ENCODE measurements at places on chromosomes 5 and 9.

DNA sequence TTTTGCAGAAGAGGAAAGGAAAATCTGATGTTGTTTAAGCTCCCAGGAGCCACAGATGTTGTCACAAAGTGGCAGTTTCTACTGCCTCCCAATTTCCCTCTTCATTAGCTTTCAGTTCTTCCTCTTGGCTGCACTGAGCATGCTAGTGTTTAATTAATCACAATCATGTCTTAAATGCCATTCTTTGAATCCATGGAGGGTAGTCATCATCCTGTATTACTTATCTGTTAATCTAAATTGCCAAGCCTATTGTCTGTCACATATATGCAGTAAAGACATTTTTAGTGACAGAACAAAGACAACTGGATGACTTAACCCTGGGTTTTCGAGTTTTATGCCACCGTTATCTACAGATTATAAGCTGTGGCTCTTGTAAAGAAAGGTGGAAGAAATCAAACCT, 14.7 kb downstream of the KLHL9 start:
- no peak for DNase-seq

DNA sequence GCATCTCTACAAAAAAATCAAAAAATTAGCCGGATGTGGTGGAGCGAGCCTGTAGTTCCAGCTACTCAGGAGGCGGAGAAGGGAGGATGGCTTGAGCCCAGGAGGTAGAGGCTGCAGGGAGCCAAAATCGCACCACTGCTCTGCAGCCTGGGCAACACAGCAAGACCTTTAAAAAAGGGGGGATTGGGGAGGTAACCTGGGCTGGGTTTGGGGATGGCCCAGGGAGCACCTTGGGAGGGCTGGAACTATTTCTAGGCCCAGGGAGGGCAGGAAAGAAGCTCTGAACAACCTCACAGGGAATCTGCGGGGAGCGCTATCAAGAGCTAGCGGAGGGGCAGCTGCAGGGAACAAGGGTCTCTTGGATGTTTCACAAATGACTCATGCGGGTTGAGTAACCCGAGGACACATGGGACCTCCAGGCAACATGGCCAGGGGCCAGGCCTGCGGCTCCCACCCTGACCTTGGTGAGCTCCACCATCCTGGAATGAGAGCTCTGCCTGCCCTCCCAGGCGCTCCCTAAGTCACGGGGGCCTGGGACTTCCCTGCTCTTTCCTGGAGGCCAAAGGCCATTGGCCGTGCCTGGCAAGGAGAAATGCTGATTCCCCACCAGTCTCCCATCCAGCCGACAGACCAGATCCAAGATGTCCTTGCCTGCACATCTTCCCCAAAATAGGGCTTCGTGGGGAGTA, 23.4 kb downstream of the SARDH start:
- DNase-seq = no peak

GRCh38 chr5:139912804-139913203, 117.2 kb downstream of the PSD2 start:
- DNase-seq = no peak

DNA sequence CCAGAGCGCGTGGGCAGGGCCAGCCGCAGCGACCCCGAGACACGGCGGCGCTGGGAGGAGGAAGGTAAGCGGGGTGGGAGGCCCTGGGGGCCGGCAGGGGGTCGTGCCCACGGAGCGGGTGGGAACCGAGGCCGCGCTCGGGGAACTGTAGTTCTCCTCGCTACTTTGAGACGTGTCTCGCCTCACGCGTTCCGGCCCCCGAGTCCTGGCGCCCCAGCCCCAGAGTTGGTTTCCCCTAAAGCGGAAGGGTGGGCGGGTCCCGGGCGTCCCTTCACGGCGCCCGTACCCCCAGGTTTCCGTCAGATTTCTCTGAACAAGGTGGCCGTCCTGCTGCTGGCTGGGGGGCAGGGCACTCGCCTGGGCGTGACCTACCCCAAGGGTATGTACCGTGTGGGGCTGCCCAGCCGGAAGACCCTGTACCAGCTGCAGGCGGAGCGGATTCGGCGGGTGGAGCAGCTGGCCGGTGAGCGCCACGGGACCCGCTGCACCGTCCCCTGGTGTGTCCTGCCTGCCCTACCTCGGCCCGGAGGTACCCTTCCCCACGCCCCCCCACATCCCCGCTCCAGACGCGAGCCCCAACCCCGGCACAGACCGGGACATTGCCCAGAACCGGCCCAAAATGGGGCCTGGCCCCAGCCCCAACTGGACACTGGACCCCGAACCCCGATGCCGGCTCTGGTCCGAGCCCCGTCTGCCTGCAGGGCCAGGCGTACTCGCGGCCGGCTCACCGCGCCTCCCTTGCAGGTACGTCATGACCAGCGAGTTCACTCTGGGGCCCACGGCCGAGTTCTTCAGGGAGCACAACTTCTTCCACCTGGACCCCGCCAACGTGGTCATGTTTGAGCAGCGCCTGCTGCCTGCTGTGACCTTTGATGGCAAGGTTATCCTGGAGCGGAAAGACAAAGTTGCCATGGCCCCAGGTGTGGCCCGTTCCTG, 709 bp downstream of the UAP1L1 start:
- no peak for DNase-seq

- no peak for DNase-seq
Measured at GRCh38 chr5:103706939-103707682, 144.5 kb upstream of the NUDT12 start.

DNA sequence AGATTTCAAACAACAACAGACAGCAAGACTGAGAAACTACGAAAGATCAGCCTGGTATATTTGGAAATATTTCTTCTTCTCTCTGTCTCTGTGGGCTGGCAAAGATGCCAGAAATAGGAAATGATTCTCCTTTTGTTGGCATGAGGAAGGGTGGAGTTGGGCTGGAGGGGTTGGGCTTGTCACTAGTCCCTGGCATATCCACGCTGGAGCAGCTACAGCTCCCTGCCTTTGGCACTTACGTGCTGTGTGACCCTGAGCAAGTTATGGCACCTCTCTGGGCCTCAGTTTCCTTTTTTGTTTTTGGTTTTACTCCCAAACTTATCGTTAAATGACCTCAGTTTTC, 354 bp upstream of the KCNMB1 start:
- no peak for DNase-seq

DNA sequence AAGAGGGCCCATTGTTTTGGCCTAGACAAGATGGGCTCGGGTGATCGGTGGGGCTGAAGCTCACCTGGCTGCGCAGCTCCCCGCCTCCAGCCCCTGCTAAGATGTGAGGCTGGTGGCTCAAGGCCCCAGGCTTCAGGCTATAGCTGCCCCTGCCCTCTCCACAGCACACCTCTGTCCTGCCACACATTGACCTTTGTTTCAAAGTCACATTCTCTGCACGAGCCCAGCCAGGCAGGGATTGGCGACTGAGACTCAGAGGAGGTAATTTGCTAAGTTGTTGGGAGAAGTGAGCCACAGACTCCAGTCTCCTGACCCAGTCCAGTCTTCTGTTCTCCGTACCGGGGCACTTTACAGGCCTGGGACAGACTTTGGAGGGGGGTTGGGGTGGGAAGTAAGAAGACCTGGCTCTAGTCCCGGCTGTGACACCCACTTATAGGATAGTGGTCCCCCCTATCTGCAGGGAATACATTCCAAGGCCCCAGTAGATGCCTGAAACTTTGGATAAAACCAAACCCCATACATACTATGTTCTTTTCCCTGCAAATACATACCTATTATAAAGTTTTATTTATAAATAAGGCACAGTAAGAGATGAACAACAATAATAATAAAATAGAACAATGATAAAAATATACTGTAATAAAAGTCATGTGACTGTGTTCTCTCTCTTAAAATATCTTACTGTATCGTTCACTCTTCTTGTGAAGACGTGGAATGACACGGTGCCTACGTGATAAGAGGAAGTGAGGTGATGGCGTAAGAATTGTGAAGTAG, 13.3 kb downstream of the PDGFRB start:
- no peak for DNase-seq

- DNase-seq = no peak
Measured at GRCh38 chr9:119597499-119597898, 228.3 kb upstream of the BRINP1 start.
